ENCODE measurements at places on chromosomes 1 and 21.

GRCh38 chr1:117664314-117664713 is 58.5 kb downstream of the TENT5C start:
- DNase-seq = no peak

DNA sequence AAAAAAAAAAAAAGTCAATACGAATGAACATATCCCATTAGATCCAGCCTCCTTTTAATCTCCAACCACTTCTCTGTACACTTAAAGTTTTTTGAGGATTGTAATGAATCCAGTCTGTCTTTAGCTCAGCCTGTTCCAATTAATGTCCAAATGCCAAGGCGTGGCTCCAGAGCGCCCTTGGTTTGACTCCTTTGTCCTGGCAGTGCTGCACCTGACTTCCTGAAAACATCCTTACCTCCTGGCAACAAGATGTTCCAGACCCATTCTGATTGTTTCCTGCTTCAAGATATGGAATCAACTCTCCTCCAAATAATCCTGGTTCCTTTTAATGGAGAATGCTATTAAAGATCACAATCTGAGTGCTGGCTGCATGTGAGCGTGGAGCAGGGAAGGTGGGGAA is 74.1 kb upstream of the FAM20B start:
- no peak for DNase-seq

GRCh38 chr1:93575621-93576284 is 105.9 kb downstream of the BCAR3 start:
- no peak for DNase-seq

- DNase-seq = no peak
These were observed 28.8 kb upstream of the TRIM17 start for GRCh38 chr1:228445490-228445842.

DNA sequence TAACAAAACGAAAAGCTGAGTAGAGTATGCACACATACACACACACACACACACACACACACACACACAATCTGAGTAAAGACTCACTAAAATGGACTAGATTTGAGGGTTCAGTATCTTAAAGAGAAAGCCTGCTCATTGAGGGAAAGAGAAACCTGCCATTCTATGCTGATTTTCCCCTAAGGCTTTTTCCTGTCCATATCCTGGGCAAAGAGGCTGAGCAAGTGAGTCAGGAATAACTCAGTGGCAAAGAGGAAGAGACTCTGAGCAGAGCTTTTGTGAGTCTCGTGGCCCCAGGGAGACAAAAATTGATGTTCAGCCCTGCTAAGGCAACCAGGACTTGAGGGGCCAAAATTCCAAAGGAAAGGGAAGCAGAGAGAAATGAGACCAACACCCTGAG is 37.3 kb upstream of the RUNX1 start:
- no peak for DNase-seq

- no peak for DNase-seq
These were observed 753 bp downstream of the KIF1B start for GRCh38 chr1:10210841-10211804.

GRCh38 chr1:230618537-230618936 is 23.7 kb upstream of the COG2 start:
- no peak for DNase-seq

GRCh38 chr1:61566177-61566576 is 158.8 kb downstream of the TM2D1 start:
- DNase-seq = no peak

- no peak for DNase-seq
These were observed 177.2 kb downstream of the SMYD3 start for GRCh38 chr1:246329900-246330299.

DNA sequence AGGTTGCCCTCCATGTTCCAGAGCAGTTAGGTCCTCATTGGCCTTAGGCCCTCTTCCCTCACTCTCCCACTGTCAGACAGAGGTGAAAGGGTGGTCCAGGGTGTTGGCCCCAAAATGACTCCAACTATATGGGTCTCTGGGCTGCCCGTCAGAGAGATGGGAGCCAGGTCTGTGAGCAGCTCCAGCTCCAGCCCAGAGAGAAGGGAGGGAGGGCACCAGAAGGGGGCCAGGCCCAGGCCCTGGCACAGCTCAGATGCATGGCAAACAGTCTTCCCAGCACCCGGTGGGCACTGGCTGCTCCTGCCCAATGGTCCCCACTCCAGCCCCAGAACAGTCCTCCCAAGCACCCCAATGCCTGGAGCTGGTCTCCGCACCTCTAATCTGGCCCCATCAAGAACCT is 2.2 kb downstream of the BCAN start:
- no peak for DNase-seq

- DNase-seq = no peak
These were observed 78.5 kb upstream of the CAMK1G start for GRCh38 chr1:209505044-209505443.

DNA sequence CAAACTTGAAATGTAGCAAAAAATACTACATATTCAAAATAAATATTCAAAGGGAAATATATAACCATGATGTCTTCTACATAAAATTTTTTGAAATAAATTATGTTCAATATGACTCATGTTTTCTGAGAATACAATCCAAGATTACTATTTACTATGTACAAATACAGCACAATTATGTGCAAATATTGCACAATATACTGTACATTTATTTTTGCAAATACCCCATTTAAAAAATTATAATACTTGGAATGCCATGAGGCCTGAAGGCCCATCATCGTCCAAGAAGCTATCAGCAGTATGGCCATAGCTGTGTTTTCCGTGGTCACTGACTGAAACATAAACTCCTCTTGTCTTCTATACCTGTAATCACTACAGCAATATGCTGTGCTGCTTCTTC is 12.3 kb downstream of the CCDC181 start:
- DNase-seq = no peak

- DNase-seq = peak; percentile 56
These were observed 2.3 kb upstream of the BSND start for GRCh38 chr1:54996359-54996868.

GRCh38 chr1:200330741-200331428 is 79.0 kb downstream of the ZNF281 start:
- DNase-seq = no peak

DNA sequence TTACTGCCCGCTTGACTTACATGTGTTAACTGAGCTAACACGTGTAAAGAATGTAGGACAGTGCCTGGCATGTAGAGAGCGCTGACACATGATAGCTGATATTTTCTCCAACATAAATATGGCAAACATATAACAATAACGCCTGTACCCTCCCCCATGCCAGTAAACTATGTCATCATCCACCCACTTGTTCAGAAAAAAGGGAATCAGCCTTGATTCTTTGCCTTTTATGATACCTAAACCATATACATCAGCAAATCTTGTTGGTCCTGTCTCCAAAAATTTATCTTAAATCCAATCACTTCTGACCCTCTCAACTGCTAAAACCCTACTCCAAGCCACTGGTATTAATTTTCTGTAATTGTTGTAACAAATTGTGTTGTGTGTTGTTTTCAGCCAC is 1.1 kb upstream of the ZNF692 start:
- no peak for DNase-seq

- DNase-seq = no peak
These were observed 10.4 kb upstream of the KCNK1 start for GRCh38 chr1:233603478-233603877.

- DNase-seq = no peak
These were observed 2.6 kb downstream of the ZNF691 start for GRCh38 chr1:42848823-42849537.

GRCh38 chr1:235424092-235424491 is 56.9 kb downstream of the TBCE start:
- no peak for DNase-seq

GRCh38 chr1:43054961-43055360 is 96.3 kb upstream of the SLC2A1 start:
- DNase-seq = no peak

- no peak for DNase-seq
These were observed 27.4 kb downstream of the CHML start for GRCh38 chr1:241612533-241613477.

GRCh38 chr1:3903141-3904005 is 3.3 kb upstream of the C1orf174 start:
- DNase-seq = no peak

GRCh38 chr1:94550800-94551241 is 9.3 kb upstream of the F3 start:
- DNase-seq = no peak

- no peak for DNase-seq
These were observed 82.1 kb downstream of the CCDC18 start for GRCh38 chr1:93262645-93263044.

- DNase-seq = no peak
These were observed 6.4 kb upstream of the CPT2 start for GRCh38 chr1:53190210-53190611.

DNA sequence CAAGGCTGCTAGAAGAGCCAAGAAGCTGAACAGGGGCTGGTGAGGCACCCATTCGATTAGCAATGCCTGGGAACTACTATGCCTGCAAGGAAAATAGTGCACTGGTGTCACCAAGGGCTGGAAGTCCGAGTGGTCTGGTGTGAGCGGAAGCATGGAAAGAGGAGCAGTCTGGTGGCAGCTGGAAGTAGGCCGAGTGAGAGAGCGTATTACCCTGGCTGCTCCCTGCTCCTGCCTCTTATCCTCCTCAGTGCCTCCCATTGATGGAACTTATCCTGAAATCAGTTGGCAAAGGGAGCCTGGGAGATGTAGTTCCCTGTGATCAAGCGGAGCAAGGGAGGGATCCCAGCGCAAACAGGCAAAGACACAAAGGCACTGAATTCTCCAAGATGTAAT is 9.6 kb downstream of the SMAP2 start:
- no peak for DNase-seq

- no peak for DNase-seq
These were observed 198.4 kb upstream of the VAMP3 start for GRCh38 chr1:7572654-7573152.

DNA sequence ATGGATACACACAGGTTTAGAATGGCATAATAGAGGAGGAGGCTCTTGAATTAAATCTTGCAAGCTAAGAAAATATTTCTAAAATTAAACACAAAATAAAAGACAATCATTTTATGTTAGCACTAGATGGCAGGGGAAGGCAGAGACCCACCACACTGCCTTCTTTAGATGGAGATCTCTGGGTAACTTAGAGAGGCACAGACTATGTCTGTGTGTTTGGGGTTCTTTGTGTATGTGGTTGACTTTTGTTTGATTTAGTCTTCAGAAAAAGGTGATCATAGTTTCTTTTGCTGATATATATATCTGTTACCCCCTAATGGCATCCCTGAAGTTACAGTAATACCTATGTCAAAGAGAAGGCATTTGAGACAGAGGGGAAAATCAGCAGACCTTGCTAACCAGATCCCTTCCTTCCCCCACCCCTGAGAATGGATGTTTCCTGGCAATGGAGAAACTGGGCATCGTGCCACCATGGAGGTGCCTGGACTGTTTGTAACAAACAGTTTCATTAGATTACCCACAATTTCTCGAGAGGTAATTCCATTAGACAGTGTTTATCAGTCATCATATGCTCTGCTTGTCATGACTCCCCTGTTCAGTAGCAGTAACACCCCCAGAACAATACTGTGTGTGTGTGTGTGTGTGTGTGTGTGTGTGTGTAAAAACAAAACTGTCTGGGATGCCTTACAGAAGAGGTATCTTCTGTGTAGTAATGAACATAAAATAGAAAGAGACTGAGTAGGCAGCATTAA is 228.3 kb upstream of the DEPDC1 start:
- DNase-seq = no peak

DNA sequence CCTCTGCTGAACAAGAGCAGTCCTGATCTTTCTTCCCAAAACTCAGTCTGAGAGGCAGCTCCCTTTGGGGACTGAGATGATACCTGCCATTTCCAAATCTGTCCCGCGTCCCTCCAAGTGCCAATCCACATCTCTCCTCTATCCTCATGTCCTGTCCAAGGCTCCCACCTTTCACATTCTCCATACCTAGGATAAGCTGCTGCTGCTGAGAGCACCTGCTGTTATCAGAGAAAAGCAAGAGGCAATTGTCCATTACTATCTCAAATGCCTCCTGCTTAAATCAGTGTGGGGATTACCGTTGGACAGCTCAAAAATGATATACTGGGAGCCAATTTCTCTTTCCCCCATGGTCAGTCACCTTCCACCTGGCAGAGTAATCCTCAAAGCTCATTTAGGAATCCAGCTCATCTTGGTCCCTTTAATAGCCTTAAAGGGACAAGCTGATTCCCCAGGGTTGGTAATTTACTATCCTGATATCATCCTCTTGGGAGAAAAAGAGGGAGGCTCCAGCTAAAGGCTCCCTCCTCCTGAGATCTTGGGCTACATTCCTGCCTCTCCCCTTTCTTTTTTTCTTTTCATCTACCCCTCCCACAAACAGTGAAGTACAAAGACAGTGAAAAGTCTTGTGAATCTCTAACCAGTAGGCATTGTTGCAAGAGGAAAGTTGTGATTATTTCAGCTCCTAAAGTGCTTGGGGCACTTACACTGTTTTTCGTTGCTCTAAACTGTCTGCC is 278.1 kb upstream of the CAMK1G start:
- DNase-seq = no peak

DNA sequence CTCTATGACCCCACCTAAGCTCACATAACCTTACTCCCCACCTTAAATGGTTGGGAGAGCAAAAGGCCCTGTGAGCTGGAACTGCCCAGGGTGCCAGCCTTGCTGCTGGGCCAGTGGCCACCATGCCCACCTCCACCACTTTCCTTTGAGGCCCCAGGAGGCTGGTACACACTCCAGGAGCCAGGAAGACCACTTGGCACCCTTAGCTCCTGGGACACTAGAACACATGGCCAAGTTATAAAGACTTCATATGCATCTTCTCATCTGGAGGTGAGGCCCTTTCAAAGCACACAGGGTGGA is 21.9 kb downstream of the CAPZB start:
- no peak for DNase-seq

GRCh38 chr1:206029484-206029883 is 5.8 kb upstream of the CTSE start:
- DNase-seq = no peak

Measured in stimulated activated CD4-positive, alpha-beta T cell treated with anti-CD3 and anti-CD28 coated beads, Interleukin-15, amount 100 ng/mL, for 1 hour (primary cell).